SJCRH30 (cell line): ENCODE measurements at places on chromosomes 11 and 22.
A peak's percentile ranks its signal among the peaks of the same experiment; 100 is the strongest.

DNA sequence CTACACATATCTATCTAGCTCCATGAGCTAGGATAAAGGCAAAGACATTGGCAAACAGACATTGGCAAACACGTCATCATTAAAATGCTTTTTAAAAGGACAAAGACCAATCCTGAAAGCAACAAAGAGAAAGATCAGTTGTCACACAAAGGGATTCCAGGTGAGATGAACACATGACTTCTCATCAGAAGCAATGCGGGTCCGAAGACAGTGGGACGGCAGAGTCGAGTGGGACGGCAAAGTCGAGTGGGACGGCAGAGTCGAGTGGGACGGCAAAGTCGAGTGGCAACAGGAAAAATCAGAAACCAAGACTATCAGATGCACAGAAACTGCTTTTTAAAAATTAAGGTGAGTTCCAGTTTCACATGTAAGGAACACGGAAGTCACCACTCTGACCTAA is 609.5 kb downstream of the BRD1 start:
- H3K4me3 ChIP-seq = no peak overlapping the region
- H3K27me3 ChIP-seq = peaks cover 16% of the 10 kb centered on the region; the same call in 1 of the 2 replicates
- no peaks in the 10 kb centered on the region for H3K4me1 ChIP-seq

- no peak overlapping the region for H3K27ac ChIP-seq
- DNase-seq = no peak
- H3K36me3 ChIP-seq = no peaks in the 10 kb centered on the region
- H3K27me3 ChIP-seq = no peaks in the 10 kb centered on the region
- H3K4me3 ChIP-seq = no peak overlapping the region
Observed at GRCh38 chr11:115774756-115775155, 270.5 kb upstream of the CADM1 start.

DNA sequence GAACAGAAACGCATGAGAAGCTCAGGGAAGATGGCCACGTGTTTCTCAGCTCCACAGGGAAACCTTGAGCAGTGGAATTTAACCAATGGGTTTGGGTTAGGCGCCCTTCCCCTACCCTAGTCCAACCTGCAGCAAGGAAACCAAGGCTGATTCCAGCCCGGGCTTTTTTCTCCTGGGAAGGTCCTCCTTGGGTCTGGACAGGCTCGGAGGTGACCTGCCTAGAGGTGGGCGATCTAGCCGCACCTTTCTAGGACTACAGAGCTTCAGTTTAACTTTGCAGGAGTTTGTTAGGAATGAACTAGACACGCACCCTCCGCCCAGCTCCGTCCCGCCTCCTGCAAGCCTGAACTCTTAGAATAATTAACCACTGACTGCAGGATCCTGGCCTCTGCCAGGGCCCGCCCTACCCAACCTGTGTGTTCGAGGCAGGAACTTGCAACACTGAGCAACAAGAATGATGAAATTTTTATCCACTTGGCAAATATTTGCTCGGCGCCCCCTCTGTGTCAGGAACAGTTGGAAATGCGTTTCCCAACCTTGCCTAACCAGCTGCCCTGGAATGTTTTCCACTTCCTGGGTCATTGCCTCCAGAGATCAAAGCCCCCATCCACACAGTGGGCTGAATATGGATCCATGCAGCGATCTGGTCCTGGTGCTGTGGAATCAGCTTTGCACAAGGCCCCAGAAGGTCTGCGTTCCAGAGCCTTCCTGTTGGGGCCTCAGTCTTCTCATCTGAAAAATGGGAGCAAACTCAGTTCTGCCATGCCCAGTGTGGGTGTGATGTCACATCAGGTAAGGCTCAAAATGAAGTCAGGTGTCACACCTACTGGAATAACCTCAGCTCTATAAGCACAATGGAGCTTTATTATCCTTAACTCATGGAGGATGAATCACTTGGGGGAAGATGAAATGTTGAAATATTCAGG is 13.3 kb downstream of the MPST start:
- H3K27me3 ChIP-seq = no peaks in the 10 kb centered on the region; the same call in 1 of the 2 replicates
- H3K27ac ChIP-seq = no peak overlapping the region
- H3K36me3 ChIP-seq = no peaks in the 10 kb centered on the region
- no peaks in the 10 kb centered on the region for H3K4me1 ChIP-seq
- H3K4me3 ChIP-seq = no peak overlapping the region

- no peak for DNase-seq
- no peaks in the 10 kb centered on the region for H3K36me3 ChIP-seq
- peak overlapping the region; percentile 60 for H3K4me3 ChIP-seq
- no peaks in the 10 kb centered on the region for H3K4me1 ChIP-seq
- H3K27me3 ChIP-seq = no peaks in the 10 kb centered on the region
- H3K27ac ChIP-seq = peak overlapping the region; percentile 83
Observed at GRCh38 chr11:5684036-5684645, 733 bp downstream of the TRIM5 start.

- no peak overlapping the region for H3K4me3 ChIP-seq
- H3K36me3 ChIP-seq = no peaks in the 10 kb centered on the region
- no peak overlapping the region for H3K27ac ChIP-seq
- no peaks in the 10 kb centered on the region for H3K27me3 ChIP-seq
- H3K4me1 ChIP-seq = peaks cover 25% of the 10 kb centered on the region
Observed at GRCh38 chr11:32071811-32072210, 19.1 kb upstream of the RCN1 start.

GRCh38 chr11:82718307-82718706 is 15.4 kb downstream of the FAM181B start:
- H3K36me3 ChIP-seq = no peaks in the 10 kb centered on the region
- no peaks in the 10 kb centered on the region for H3K4me1 ChIP-seq
- peak; percentile 33 for DNase-seq
- H3K27ac ChIP-seq = no peak overlapping the region
- no peaks in the 10 kb centered on the region for H3K27me3 ChIP-seq
- H3K4me3 ChIP-seq = no peak overlapping the region

DNA sequence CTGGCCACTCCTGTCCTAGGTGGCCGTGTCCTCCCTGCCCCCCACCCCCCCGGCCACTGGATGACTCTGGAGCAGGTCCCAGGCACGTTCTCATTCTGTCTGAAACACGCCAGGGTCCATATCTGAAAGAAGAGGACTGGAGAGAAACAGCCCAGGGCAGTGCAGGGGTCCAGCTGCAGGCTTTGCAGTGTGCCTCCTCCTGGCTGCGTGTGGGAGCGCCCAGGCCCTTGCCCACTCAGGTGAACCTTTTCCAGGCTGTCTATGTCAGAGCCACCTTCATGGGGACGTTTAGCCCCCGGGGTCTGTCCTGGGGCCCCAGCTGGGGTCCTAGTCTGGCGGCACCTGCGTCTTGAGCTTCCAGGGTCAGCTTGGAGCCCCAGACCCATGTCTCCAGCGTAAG is 15.6 kb downstream of the GRAMD4 start:
- H3K4me3 ChIP-seq = no peak overlapping the region
- no peaks in the 10 kb centered on the region for H3K36me3 ChIP-seq
- DNase-seq = no peak
- no peaks in the 10 kb centered on the region for H3K27me3 ChIP-seq

- no peaks in the 10 kb centered on the region for H3K27me3 ChIP-seq
- no peaks in the 10 kb centered on the region for H3K4me1 ChIP-seq
- H3K36me3 ChIP-seq = peaks cover 73% of the 10 kb centered on the region
- DNase-seq = no peak
Observed at GRCh38 chr22:38741166-38741565, 14.6 kb downstream of the SUN2 start.

DNA sequence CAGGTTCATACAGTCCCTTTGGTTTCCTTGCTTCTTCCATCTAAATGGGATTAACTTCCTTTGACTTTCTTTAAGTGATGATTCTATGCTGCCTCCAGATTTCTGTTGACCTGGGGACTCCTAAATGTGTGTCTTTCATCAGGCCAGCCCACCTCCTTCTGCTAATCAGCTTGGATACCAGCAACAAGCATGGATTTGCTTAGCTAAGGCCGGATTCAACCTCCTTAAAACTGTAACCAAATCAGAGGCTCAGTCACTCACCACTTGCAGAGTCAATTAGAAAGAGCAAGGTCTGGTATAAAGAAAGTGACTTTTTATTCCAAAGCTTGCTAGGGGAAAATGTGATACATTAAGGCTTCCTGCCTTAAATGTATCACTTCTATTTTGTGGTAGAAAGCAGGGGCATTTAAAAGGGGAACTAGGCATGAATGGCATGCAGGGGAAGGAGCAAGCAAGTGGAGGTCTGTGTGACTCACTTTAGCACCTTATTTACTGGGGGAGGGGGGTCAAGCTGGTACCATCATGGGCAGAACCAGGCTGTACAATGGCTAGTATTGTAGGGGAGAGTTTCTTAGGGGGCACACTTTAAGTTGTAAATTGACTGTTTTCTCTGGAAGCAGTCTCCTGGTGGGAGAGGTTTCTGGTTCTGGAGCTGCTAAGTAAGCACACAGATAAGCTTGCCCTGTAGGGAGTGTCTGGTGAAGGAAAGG is 239.0 kb upstream of the PDGFD start:
- H3K4me1 ChIP-seq = no peaks in the 10 kb centered on the region
- no peaks in the 10 kb centered on the region for H3K27me3 ChIP-seq
- no peak overlapping the region for H3K27ac ChIP-seq
- DNase-seq = no peak
- no peaks in the 10 kb centered on the region for H3K36me3 ChIP-seq

GRCh38 chr22:43110444-43110926 is at the start of gene BIK:
BIK (plus strand) TSS chr22:43110750; CDS start chr22:43124023, 13,273 bp downstream.
- H3K4me1 ChIP-seq = peaks cover 4% of the 10 kb centered on the region; the same call in 1 of the 2 replicates
- H3K4me3 ChIP-seq = peak within 1 kb of the TSS; percentile 38
- no peak within 1 kb of the TSS for H3K27ac ChIP-seq
- DNase-seq = peak; percentile 57
- H3K27me3 ChIP-seq = peaks cover 51% of the 10 kb centered on the region

DNA sequence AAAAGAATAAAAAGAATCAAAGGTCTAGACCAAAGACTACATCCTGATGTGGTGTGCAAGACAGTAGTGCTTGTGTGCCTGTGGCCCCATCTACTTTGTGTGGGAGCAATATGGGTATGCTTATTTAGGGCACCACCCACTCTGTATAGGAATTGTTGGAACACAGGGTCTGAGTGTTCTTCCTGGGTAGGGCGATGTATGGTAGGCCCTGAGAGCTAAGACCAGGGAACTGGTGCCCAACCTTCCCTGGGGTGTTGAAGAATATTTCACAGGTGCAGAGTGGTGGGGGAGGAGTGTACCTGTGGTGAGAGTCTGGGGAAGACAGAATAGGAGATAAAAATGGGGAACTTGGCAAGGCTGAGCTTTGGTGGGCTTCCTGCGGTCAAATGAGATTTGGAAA is 41.9 kb downstream of the MICAL2 start:
- H3K4me3 ChIP-seq = no peak overlapping the region
- no peak for DNase-seq
- no peak overlapping the region for H3K27ac ChIP-seq
- no peaks in the 10 kb centered on the region for H3K36me3 ChIP-seq
- peaks cover 4% of the 10 kb centered on the region for H3K4me1 ChIP-seq

GRCh38 chr11:8082391-8083087 is 1.5 kb downstream of the TUB start:
- H3K4me3 ChIP-seq = no peak overlapping the region
- H3K4me1 ChIP-seq = peaks cover 23% of the 10 kb centered on the region
- H3K27me3 ChIP-seq = peaks cover 5% of the 10 kb centered on the region
- DNase-seq = no peak
- H3K27ac ChIP-seq = no peak overlapping the region

GRCh38 chr11:74182635-74183034 is 11.5 kb downstream of the PPME1 start:
- DNase-seq = no peak
- H3K4me3 ChIP-seq = no peak overlapping the region
- H3K36me3 ChIP-seq = peaks cover 6% of the 10 kb centered on the region
- no peak overlapping the region for H3K27ac ChIP-seq
- H3K4me1 ChIP-seq = no peaks in the 10 kb centered on the region

DNA sequence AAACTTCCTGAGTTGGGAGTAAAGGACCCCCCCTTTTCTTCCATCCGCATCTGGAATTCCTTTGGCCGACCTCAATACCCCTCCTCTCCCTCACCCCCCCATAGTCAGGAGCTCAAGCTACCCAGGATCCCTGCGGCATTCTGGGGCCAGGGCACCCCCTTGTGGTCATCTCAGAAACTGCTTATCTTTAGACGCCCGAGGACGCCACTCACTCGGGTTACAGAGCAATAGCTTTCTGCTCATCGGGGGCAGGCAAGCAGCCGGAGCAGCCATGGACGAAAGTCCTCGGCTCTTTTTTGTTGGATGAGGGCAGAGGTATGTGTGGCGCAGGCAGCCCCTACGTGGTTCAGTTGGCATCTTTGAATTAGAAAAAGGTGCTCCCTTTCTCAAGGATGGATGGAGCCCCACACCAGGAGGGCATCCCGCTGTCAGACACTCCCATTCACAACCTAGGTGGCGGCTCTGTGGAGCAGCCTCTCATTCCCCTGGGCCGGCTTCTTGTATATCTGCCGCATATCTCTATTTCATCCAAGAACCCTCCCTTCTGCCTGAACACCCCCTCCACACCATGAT is 2.3 kb downstream of the C1QTNF5 start:
- peak; percentile 79 for DNase-seq
- peaks cover 5% of the 10 kb centered on the region; the same call in 1 of the 2 replicates for H3K4me1 ChIP-seq
- no peak overlapping the region for H3K27ac ChIP-seq
- H3K36me3 ChIP-seq = no peaks in the 10 kb centered on the region

GRCh38 chr22:43203471-43203981 is 16.6 kb upstream of the TTLL12 start:
- no peaks in the 10 kb centered on the region for H3K36me3 ChIP-seq
- no peaks in the 10 kb centered on the region for H3K4me1 ChIP-seq
- H3K27ac ChIP-seq = no peak overlapping the region

DNA sequence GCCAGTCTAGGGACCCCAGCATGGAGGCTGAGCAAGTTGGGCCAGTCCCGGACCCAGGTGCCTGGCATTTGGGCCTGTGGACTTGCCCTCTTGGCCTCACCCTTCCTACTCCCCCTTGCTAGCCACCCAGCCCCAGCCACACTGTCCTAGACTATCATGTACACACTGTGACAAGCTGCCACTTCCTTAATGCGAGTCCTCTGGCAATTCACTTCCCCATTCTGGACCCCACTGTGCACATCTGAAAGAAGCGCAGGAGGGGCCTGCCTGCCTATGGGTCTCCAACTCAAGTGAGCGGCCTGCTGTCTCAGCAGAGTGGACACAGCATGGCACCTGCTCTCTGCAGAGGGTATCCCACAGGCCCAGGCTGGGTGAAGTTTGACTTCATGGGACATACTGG is 68.5 kb upstream of the LMO1 start:
- peaks cover 9% of the 10 kb centered on the region; the same call in 1 of the 2 replicates for H3K4me1 ChIP-seq
- no peaks in the 10 kb centered on the region for H3K36me3 ChIP-seq
- H3K27me3 ChIP-seq = peaks cover 2% of the 10 kb centered on the region; the same call in 1 of the 2 replicates
- H3K27ac ChIP-seq = no peak overlapping the region
- no peak for DNase-seq
- H3K4me3 ChIP-seq = no peak overlapping the region

- no peak overlapping the region for H3K4me3 ChIP-seq
- no peaks in the 10 kb centered on the region for H3K36me3 ChIP-seq
- no peak overlapping the region for H3K27ac ChIP-seq
- no peaks in the 10 kb centered on the region for H3K4me1 ChIP-seq
- no peak for DNase-seq
- H3K27me3 ChIP-seq = no peaks in the 10 kb centered on the region
Observed at GRCh38 chr11:115707180-115707905, 203.1 kb upstream of the CADM1 start.
